ENCODE measurements at places on chromosomes 3 and 15.
A peak's percentile ranks its signal among the peaks of the same experiment; 100 is the strongest.

- DNase-seq: peak; percentile 51
Observed at GRCh38 chr3:49703443-49703927, 14.1 kb downstream of the RNF123 start.

GRCh38 chr3:23734481-23734880, 71.3 kb upstream of the UBE2E1 start:
- DNase-seq: no peak

GRCh38 chr3:112782491-112782890, 64.2 kb downstream of the CD200R1L start:
- no peak for DNase-seq

DNA sequence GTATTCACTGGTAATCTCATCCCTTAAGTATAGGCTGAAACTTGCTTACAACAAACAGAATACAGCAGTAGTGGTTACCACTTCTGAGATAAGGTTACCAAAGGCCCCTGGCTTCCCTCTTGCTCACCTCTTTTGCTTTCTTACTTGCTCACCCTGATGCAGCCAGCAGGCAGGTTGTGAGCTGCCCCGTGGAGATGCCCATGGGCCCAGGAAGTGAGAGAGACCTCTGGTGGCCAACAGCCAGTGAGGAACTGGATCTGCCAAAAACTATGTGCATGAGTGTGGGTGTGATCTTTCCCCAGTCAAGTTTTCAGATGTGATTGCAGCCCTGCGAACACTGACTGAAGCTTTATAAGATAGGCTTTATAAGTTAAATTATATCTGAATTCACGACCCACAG, 48.7 kb downstream of the NMNAT3 start:
- no peak for DNase-seq

- DNase-seq: peak; percentile 68
Observed at GRCh38 chr15:45187894-45188830, at the start of gene SHF. Gene SHF (minus strand): TSS chr15:45187966. CDS start chr15:45187951, 15 bp downstream.

DNA sequence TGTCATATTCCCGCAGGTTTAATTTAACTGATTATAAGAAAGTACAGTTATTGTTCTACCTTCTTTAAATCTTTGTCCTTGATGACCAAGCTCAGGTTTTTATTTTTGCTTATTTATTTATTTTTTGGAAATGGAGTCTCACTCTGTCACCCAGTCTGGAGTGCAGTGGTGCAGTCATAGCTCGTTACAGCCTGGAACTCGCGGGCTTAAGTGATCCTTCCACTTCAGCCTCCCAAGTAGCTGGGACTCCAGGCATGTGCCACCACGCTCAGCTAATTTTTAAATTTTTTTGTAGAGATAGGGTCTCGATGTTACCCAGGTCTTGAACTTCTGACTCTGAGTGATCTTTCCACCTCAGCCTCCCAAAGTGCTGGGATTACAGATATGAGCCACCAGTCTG, 8.9 kb downstream of the USP3 start:
- no peak for DNase-seq

All from stimulated activated CD4-positive, alpha-beta T cell treated with anti-CD3 and anti-CD28 coated beads, Interleukin-2, amount 100 ng/mL, for 48 hours (primary cell).